Thyroid gland (tissue), 4 donors: ENCODE measurements at places on chromosomes 7 and 10.

GRCh38 chr7:16136896-16137295, 284.4 kb downstream of the CRPPA start:
- no peak for DNase-seq

DNA sequence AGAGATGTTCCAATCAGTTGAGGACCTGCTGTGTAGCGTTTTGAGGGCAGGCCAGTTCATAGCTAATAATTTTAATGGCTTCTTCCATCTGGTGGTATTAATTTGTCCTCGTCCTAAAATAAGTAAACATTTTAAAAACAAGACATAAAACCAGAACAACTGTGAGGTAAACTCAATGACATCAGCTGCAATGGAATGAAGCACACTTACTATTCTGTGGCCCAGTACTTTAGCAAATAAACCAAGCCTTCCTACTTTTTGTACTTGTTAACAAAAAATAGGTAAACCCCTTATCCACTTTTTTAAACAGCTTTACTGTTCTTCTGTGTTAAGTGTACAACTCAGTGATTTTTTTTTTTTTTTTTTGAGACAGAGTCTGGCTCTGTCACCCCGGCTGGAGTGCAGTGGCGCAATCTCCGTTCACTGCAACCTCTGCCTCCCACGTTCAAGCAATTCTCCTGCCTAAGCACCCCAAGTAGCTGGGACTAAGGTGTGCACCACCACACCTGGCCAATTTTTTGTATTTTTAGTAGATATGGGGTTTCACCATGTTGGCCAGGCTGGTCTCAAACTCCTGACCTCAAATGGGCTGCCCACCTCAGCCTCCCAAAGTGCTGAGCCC, 28.9 kb upstream of the FZD1 start:
- DNase-seq, result no peak

DNA sequence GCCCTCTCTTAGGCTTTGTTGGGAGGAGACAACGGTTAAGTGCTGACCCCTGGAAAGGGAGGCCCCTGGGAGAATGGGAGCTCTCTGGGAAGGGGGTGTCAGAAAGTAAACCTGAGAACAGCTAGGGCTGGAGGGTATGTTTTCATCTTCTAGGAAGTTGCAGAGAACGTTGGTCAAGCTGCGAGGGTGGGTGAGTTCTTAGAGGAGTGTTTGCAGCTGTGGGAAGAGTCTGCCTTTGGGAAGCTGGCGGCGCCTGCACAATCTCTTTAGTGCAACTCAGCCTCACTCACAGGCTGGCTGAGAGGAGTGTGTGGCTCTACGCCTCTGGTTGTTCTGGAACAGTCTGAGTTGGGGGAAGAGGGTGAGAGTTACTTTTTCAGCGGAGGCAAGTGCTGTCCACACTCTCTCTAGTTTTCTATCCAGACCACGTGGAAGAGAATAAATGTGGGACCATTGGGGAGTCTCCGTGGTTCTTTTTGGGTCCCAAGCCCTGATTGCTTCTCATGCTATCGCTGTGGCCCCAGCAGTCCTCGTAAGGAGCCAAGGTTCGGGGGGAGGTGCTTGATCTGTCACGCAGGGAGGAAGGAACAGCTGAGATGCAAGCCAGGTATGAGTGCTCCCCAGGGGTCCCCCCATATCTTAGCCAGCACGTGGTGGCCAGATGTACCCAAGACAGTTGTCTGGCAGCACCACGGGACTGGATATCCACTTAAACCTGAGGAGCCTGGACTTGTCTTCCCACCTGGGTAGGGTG, 237.2 kb downstream of the BUB3 start:
- DNase-seq, result no peak

- no peak for DNase-seq
Observed at GRCh38 chr7:72453471-72453870, 41.3 kb upstream of the CALN1 start.

GRCh38 chr10:70680899-70681730, 8.8 kb downstream of the ADAMTS14 start:
- no peak for DNase-seq

DNA sequence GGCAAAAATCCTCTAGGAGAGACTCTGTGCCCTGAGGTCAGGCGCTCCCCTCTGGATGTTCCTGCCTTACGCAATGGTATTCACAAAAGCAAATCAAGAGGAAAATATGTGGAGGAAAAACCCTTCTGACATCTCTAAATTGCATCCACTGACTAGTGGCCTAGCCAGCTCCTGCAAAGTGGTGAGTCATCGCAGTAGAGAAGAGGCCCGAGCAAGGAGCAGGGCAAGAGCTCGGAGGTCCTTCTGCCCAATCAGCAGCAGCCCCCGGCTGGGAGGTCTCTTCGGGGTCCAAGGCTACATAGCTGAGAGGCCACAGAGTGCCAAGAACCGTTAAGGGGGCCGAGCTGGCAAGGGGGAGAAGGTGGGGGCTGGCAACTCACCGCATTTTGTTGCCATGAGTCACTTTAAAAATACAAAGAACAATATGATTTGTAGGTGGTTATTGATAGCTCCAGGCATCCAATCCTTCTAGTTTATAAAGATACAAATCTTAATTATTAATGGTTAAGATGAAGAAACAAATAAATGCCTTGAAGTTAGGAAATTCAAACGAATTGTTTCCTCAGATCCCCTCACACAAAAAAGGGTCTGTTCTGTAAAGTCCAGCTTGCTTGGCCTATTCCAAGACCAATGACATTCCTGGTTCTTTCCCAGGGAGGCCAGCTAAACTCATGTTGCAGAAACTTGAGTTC, 161.6 kb downstream of the PKD1L1 start:
- DNase-seq, result peak; percentile 27

- no peak for DNase-seq
Observed at GRCh38 chr10:95245425-95246055, 45.3 kb downstream of the PDLIM1 start.

DNA sequence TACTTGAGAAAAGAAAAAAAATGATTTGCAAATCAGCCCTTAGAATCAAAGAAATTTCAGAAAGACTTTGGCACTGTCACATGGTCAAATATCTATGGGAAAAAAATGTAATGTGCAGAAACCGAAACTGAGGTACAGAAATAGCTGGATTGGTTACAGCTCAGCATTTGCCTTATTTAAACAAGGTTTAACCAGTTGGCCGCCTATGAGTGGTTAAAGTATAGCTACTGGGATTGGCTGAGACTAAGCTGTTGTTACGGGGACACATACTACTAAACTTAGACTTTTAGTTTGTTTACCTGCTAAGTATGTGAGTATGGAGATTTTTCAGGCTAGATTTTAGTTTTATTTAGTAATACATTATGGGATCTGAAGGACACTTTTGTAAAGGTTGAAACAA, 38.6 kb downstream of the SFTPD start:
- DNase-seq, result no peak

- DNase-seq, result no peak
Observed at GRCh38 chr7:119555788-119556187, 717.2 kb upstream of the KCND2 start.

DNA sequence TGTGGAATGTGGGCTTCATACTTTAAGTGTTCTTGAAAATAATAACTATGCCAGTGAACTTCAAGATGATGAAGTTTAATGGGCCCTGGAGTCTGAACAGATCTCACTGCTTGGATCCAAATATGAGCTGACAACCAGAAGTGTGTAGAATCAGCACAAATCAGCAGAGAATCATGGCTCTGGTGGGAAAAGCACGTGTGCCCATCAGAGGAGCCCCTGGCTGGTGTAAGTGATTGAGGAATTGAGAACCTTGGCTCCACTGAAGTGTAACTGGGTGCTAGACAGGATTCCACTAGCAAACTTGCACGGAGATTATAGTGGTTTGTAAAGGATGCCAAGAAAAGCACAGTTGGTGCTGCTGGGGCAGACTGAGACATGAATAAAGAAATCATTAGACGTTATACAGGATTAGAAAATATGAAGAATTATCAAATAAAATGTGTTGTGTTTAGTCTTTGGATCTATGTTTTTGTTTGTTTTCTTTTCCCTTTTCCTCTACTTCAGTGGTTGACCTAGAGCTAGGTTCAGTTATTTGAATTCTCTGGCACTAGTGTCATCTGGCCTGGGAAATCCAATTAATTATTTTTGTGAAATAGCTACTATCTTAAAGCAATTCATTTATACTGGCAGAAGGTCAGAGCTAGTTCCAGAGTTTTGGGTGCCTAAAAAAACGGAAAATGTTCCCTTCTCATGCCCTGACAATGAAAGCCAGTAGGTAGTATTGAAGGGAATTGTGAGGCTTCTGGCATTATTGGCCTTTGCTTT, 175.7 kb upstream of the MEOX2 start:
- DNase-seq, result no peak

DNA sequence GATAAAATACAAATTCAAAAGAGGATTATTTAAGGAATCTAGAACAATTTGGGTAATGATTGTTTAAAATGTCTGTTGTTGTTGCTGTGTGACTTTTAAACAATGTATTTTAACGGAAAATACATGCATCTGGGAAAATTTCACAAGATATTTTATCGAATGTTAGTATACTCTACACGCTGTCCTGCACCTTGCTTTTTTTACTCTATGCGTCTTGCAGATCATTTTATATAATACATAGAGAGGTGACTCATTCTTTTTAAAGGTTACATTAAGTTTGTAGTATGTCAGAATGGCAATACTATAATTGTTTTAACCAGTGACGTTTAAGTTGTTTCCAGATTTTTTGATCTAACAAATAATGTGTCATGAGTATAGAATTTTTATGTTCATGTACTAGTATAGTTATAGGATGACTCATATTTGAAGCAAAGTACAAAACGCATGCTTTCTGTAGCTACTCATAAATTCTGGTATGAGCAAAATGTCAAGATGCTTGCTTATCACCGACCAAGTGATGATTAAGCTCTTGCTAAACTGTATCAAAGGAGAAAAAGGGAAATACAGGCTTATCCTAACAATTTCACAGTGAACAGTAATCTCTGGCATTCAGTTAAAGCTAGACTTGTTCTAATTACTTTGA, 4.9 kb downstream of the DKK1 start:
- no peak for DNase-seq

DNA sequence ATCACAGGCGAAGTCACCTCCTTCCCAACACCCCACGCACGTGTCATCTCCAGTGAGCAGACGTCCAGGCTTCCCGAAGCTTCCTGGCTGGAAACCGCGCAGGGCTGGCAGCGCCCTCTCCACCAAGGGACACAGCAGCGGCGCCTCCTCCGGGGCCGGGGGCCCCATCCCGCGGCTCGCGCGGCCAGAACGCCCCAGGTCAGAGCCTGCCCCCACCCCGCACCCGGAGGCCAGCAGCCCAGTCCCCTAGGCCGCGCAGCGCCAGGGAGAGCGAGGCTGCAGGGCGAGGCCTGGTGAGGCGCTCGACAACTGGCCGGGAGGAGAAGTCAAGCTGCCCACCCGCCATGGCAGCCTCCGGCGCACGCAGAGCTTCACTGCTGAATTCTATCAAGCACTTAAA, 247.0 kb downstream of the SEMA3D start:
- no peak for DNase-seq

- no peak for DNase-seq
Observed at GRCh38 chr7:10245406-10245805, 728.3 kb upstream of the PHF14 start.

DNA sequence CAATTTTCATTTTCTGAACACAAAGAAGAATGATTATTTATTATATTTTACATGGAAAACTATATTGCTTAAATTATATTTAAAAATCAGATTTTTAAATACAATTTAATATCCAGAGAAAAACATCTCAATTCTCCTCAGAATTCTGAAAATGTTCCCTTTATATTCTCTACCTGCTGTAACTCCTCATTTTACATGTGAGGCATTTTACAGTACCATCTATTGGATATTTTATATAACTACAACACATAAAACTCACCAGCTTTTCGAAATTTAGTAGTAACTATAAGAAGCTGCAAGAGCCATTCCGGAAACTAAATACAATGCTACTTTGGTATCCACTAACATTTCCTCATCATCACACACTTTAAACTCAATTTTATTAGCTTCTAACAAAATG, 264.6 kb downstream of the DGKB start:
- DNase-seq, result no peak

DNA sequence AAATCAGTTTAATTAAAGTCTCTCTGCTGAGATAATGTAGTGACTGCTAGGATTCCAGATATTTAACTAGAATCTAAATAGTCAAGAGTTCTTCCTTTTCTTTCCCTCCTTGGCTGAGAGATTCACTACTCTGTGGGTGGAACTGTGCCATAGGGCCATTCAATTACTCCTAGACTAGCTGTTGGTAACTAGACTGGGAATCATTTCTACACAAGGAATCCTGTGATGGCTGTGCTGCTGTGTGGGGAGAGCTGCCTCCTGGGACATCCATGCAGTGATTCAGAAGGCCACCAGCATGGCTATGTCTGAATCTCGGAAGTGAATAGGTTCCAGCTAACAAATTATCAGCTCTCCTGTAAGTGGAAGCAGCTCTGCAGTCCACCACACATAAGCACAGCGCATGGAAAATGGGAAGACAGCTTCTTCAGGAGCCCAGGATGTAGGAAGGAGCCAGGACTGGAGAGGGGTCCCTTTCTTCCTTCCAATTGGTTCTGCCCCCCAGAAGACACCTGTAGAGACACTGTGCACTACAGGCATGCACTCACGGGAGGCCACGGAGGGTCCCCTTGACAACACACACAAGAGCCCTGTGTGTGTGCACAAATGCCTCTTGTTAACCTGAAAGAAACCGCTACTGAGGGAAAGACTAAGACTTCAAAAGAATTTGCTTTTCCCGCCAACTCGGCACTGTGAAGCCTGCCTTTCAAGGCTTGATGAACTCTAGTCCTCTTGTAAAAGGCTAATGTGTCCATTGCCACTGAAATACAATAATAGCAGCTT, 66.5 kb downstream of the SCRN1 start:
- no peak for DNase-seq

GRCh38 chr7:107253599-107253998, 84.8 kb downstream of the HBP1 start:
- DNase-seq, result no peak

GRCh38 chr7:1749864-1750466, 79.9 kb downstream of the ELFN1 start:
- peak; percentile 7 for DNase-seq

DNA sequence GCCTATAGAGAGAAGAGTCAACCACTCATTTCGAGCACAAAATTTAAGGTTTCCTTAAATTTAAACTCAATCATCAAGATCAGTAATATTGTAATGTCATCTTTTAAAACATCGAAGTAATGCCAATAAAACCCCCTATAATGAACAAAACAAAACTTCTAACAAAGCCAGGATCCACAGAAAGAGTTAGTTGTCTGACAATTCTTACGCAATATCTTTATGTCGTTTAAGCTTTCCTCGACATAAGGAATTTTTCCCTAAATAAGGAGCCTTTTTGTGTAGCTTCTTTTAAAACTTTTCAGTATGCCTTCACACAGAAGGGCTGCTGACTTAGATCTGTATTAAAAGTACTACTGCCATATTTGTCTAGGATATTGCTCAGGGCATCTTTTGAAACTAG, 7.5 kb downstream of the EBLN1 start:
- no peak for DNase-seq

- no peak for DNase-seq
Observed at GRCh38 chr10:59700709-59701108, 8.9 kb downstream of the SLC16A9 start.
